ENCODE measurements at places on chromosomes 2 and 18.

GRCh38 chr2:128607911-128608506, 289.3 kb upstream of the HS6ST1 start:
- no peak for DNase-seq

DNA sequence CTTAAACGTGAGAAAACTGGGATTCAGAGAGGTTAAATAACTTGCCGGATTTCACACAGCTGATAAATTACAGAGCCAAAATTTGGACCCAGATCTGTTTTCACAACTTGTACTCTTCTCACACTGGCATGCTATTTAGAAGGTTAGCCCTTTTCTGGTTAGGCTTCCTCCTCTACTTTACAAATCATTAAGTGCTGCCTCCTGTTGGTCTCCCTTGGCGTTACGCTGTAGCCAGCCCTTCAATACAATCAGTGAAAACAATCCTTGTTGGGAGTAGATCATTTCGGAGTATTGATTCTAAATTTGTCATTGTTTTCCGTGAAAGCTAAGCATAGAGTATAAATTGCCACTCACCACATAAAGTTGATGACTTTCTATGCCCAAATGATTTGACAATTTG, 153.5 kb downstream of the ARHGAP15 start:
- DNase-seq: no peak

- DNase-seq: no peak
These were observed 40.0 kb downstream of the ANKRD44 start for GRCh38 chr2:197270601-197271000.

- no peak for DNase-seq
These were observed 1288.7 kb downstream of the CNTNAP5 start for GRCh38 chr2:125313806-125314205.

DNA sequence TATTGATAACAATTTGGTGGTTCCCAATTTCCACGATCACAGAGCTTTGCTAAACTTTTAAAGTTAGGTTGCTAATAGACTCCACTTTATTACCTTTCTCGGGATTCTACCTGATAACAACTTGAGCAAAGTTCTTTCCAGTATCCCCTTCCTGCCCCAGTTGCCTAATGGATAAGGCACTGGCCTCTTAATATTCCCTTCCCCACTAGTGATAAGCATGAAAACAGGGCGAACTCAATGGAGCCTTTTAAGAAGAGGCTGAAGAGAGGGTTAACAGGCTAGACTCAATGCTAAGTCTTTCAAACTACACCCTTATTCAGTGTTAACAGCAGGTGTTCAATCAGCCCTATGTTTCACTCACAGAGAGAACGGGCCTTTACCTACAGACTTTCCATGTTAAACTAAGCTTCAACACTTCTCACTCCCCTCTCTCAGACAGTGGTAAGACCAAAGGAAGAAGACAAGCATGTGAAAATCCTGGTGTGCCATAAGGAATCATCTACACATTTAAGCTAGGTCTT, 75.8 kb downstream of the ANKRD44 start:
- no peak for DNase-seq

DNA sequence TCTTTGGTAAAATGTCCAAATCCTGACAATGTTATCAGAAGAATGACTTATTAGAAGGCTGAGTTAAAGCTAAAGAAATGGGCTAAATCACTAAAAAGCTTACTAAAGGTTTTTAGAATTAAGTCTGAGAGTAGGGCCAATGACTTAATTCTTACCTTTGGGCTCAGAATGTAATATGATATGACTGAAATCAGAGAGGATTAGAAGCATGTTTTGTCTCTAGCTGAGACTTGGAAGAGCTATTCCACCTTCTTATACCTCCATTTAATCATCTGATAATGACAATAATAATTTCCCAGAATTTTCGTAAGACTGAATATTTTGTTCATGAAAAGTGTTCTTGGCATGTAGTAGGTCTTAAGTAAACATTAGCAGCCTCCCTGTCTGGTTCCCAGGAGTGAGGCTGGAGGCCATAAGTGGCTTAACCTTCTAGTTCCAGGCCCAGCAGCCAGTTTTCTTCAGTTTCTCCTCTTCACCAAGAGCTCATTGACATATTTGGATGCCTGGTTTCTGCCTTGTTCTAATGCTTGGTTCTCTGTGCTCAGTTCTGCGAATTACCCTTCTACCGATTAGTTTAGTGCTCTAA, 25.5 kb upstream of the E2F6 start:
- no peak for DNase-seq

DNA sequence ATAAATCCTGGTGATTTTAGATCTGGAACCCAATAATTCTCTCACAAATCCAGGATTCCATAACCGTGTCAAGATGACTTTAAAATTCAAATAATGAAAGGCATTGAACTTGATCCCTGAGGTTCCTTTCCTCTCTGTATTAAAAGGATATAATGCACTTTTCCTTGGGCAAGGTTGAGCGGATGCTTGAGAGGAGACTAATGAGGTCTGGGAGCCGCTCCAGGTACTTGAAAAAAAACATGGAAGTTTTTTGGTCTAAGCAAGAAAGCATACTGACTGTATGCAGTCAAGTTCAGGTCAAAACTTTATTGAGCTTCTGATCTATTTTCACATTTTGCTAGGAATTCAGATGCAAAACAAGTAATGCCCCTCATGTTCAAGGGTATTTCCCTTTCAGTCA, 318.5 kb downstream of the RAD51AP2 start:
- no peak for DNase-seq

DNA sequence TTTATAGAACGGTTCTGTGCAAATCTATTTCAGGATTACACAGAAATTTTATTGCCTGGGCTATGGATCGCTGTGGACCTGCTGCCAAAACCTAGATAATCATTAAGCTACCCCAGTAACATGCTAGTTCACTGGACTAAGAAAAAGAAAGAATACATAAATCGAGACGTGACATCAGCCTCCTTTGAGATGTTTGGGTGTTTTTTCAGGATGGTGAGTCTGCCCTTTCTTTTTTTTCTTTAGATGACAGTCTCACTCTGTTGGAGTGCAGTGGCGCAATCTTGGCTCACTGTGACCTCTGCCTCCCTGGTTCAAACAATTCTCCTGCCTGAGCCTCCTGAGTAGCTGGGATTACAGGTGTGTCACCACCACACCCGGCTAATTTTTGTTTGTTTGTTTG, 52.0 kb downstream of the FHOD3 start:
- DNase-seq: no peak

DNA sequence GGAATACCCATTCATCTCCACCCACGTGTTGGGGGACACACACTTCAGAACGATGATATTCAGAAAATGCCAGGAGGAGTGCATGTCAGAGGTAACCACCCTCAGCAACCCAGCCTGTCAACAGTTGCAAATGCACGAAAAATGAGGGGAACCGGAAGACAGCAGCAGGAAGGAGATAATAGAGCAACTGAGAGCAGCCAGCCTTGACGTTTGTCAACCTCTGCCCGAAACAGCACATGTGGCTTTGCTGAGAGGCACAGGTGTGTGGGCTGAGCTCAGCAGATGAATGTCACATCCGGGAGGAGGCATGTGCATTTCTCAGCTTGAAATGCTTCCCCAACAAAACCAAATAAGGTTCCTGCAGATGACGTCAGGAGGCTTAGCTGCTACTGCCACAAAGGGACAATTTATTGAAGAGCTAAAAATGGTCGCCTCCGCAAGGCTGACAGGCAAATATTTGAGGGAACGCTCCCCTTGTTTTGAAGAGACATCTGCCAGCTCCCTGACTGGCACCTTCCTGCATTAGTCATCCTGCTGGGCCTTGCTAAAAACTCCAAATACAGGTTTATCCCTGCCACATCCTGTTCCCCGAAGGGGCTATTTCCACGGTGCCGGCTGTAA, 419.0 kb downstream of the NBAS start:
- DNase-seq: peak; percentile 33

DNA sequence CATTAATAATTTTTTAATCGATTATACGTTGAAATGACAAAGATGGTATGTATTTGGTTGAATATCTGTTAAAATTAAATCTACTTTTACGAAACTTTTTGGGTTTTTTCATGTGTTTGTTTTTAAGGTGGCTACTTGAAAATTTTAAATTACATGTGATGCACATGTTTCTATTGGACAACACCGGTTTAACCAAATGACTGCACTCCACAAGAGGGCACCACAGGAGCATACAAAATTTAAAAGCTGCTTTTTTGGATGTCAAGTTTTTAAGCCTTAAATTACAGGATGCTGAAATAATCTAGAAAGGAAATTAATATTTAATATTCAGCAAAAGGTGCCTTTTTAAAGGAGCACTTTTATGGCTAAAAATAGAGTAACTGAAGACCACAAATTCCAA, 98.7 kb downstream of the ACVR1 start:
- DNase-seq: peak; percentile 37

- DNase-seq: no peak
These were observed 135.0 kb downstream of the SCG2 start for GRCh38 chr2:223467196-223467595.

GRCh38 chr18:78126536-78126935, 853.1 kb upstream of the SALL3 start:
- no peak for DNase-seq

GRCh38 chr2:220880623-220881596, 691.2 kb downstream of the EPHA4 start:
- no peak for DNase-seq

Data from stimulated activated CD4-positive, alpha-beta T cell treated with anti-CD3 and anti-CD28 coated beads, Interleukin-1b, Interleukin-23, amount 100 ng/mL, for 24 hours (primary cell).